ENCODE measurements at places on chromosomes 12 and 14.

DNA sequence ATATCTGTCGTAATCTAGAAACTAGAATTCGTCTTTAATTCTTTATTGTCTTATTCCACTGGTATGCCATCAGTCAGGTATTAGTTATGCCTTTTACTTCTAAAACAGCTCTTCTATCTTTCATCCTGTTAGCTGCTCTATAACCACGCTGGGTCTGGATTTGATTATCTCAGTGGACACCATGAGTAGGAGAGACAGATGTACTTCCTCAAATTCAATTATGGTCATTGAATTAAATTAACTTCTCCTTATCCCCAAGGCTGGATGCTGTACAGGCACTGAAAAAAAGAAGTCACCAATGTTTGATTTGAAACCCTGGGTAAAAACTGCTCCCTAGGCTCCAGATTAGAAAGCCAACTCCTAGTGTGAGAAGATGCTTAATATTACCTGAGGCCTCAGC, 107.3 kb downstream of the PIK3C2G start:
- no peak for DNase-seq

GRCh38 chr14:92144708-92145107, 22.9 kb downstream of the CPSF2 start:
- DNase-seq, result no peak

GRCh38 chr14:99199846-99200653, 71.9 kb downstream of the BCL11B start:
- DNase-seq, result peak; percentile 56

GRCh38 chr14:92049781-92050180, 9.9 kb upstream of the TRIP11 start:
- DNase-seq, result no peak

DNA sequence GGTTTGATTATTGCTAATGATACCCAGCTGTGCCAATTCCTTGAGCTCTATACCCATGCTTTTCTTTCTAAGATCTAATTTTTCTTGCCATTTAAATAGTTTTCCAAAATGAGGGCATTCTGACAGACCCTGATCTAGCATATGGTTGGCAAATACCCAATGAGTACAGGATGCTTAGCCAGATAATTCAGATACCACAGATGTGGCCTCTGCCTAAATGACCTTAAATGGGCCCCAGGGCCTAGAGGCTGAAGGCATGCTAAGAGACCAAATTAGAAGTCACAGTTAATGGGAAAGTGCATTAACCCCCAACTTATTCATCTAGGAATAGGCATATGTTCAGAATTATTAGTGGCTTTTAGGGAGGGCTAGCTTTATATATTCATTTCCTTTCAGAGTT, 122.3 kb upstream of the CNOT2 start:
- DNase-seq, result peak; percentile 3

DNA sequence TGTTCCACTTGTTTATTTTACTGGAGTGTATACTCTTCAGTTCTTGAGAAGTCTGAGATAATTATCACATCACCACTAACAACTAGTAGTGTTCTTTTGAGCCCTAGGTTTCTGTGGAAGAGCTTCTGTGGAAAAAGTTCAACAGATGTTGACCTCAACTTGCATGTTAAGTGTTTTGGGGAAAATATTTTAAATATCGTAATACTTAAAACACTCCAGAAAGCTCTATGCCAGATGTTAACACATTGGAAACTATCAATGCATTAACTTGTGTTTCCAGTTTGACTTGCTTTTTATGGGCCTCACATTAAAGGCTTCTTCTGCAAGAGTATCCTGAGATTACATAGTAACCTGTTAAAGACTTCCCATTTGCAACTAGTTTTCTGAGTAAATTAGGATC, 173.1 kb downstream of the DUSP6 start:
- peak; percentile 21 for DNase-seq

- no peak for DNase-seq
Measured at GRCh38 chr12:111438481-111438880, 32.8 kb downstream of the SH2B3 start.

DNA sequence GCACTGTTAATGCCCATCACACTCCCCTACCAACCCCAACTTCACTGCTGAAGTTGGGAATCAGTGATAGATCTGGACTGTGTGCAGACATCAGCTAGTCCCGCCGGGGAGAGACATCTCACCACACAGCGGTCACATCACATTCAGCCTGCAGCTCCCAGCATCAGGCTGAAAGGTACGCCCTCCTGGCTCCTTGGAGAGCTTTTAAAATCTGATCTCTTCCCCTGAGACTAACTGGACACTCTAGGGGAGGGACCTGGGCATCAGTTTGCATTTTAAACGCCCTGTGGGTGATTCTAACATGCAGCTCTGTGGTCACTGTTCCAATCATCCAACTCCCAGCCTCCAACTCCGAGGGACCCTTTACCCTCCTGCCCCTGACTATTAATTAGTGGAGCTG, 58.4 kb downstream of the CCDC85C start:
- DNase-seq, result no peak

- no peak for DNase-seq
Measured at GRCh38 chr12:109797905-109798669, 35.1 kb downstream of the TRPV4 start.

GRCh38 chr14:101395779-101396178, 165.5 kb upstream of the DIO3 start:
- peak; percentile 62 for DNase-seq

DNA sequence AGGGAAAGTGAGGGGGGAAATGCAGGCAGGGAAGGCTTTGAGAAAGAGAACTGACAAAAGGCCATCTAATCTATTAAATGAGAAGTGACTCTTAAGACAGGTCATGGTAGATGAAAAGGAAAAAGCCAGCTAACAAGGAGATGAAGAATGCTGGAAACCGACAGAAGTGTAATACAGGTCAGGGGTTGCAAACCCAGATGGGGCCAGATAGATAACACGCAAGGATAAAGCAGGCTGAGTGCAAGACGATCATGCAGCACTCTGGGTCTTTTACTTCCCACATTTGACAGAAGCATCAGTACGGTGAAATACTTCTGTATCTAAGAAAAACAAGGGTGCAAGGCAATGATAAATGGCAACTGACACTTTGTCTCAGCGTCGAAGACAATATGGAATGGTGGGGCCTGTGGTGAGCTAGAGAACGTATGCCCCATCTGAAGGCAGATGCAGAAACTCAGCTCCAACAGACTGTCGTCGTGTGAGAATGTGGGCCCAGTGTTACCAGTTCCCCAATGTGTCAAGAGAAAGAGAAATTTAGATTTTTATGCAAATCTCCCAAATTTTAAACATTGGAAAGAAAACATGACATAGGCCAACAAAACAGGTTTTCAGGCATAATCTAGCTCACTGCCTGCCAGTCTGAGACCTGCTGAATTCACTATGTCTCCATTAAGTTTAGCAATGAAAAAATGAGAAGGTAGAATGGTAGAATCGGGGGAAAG, 187.4 kb downstream of the PHLDA1 start:
- DNase-seq, result no peak

DNA sequence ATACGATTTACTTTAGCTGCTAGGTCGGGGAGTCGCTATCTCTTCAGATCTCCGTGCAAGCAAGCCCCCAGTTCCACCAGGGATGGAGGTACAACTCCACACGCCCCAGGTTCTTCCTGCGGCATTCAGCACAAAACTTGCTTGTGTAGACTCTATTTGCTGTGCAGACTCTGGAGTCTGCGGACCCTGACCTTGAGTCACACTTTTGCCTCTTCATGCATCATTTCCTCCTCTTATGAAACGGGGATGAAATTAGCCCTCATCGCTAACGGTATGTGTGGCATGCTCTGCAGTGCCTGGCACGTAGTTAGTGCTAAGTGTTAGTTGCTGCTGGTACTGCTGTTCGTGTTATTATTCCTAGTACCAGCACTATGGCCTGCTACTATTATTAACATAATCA, 84.4 kb downstream of the TMEM132D start:
- DNase-seq, result no peak

DNA sequence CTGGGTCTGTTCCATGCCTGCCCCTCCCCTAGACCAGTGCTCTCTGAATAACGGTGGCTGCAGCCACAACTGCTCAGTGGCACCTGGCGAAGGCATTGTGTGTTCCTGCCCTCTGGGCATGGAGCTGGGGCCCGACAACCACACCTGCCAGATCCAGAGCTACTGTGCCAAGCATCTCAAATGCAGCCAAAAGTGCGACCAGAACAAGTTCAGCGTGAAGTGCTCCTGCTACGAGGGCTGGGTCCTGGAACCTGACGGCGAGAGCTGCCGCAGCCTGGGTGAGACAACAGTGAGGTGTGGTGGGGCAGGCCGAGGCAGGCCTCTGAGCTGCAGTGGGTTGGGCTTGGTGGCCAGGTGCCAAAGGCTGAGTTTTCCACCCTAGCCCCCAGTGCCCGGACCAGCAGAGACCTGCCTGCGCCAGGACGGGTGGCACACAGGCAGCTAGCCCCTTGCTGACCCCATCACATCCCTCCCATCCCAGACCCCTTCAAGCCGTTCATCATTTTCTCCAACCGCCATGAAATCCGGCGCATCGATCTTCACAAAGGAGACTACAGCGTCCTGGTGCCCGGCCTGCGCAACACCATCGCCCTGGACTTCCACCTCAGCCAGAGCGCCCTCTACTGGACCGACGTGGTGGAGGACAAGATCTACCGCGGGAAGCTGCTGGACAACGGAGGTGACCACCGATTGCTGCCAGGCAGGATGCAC, 28.2 kb upstream of the LRP1-AS start:
- peak; percentile 80 for DNase-seq

- DNase-seq, result no peak
Measured at GRCh38 chr14:76053572-76054355, 68.2 kb downstream of the IFT43 start.

DNA sequence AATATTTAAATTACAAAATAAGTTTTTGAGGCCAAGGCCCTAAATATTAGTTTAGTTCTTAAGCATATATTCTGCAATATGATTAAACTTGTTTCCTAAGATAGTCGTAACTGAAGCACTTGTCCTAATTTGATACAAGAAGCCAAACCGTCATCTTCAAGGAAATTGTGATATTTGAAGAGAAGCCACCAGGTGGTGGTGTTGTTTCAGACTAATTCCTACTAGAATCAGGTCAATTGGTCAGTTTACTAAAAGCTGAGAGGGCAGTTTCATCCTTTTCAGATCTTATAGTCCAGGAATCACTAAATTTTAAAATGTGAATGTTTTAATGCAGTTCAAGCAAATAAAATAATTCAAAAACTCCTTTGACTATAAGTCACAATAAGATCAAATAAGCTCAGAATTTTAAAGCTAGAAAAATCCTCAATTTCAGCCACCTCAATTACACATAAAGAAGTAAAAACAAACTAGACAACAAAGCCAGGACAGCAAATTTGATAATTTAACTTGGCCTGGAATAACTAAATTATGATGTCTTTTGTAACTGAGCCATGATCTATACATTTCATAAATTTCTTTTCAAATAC, 7.1 kb upstream of the ARL1 start:
- peak; percentile 77 for DNase-seq

GRCh38 chr12:105507311-105508038, 177.0 kb downstream of the C12orf75 start:
- DNase-seq, result peak; percentile 32

GRCh38 chr12:617304-617915, 45.8 kb downstream of the NINJ2 start:
- peak; percentile 61 for DNase-seq

- DNase-seq, result no peak
Measured at GRCh38 chr14:37213016-37213415, 15.3 kb downstream of the MIPOL1 start.

DNA sequence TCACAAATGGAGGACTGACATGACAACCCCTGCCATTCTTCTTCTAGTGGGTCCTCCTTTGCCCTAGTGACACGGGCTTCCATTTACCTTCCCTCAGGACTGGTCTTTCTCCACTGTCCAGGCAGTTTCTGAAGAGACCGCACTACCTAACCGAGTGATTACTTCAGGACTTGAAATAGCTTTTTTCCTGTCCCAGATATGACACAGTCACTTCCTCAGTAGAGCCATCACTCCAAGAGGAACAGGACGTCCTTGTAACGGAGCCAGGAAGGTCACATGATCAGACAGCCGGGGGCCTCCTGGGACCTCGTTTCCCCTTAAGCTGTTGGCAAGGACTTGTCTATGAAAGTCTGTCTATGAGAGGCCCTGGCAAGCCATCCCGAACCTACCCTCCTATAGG, 62.3 kb downstream of the FOS start:
- peak; percentile 84 for DNase-seq

GRCh38 chr14:97578982-97579548, 781.9 kb downstream of the VRK1 start:
- DNase-seq, result no peak

DNA sequence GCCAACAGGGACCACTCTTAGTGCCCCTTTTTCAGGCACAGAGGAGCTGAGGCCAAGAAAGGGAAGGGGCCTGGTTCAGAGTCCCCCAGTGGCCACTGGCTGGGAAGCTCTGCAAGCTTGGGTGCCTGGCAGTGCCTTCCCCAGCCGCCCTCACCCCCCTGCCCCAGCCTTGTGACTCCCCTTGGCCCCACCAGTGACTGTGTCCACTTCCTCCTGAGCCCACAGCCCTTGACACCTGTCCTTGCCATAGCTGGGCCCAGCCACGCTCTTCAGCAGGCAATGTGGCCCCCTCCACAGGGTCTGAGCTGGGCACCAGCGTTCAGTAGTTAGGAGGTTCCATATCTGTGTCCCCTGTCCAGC, 19.0 kb upstream of the C14orf180 start:
- no peak for DNase-seq

DNA sequence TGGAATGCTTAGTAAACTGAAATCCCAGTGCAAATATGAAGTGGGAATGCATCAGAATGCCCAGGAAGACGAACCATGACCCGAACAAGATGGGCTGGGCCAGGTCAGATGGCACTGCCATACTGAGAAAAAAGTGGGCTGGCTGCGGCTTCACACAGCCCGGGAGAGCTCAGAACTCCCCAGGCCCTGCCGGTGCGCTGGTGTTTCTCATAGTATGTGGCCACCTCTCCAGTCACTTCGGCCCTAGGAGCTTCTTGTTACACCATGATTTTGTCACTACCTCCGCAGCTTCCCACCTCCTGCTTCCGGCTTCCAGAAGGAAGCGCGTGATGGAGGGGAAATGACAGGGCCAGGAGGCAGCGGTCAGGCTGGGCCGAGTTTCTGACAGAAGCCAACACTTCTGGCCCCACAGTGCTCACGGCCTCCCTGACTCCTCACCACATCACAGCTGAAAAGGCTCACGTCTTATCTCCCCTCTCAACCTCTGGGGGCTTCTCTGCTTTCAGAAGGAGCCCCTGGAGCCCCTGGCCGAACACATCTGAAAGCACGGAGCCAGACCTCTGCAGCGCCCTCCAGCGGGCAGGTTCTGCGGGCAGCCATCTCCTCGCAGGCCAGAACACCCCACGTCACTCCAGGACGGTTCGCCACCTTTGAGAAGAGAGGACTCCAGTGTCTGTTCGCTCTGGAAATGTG, 30.7 kb downstream of the DAD1 start:
- DNase-seq, result no peak

DNA sequence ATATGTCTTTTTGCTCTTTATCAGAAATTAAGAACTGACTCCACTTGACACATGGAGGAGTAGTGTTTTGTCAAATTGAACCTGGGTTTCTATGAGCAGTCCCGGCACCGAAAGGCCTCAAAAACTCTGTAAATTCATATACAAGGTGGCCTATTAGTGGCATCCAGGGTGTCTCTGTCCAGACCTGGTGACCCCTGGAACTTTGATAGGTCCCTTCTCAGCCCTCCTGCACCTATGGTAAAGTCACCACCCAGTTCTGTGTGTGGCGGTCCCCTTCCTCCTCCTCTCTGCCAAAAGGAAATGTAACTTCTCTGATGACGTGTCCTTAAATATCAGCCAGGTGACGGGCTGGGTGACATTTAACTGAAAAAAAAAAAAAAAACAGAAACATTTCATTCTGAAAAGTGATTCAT, 204.0 kb upstream of the FOXN3 start:
- DNase-seq, result no peak

GRCh38 chr14:101622251-101623076, 61.2 kb downstream of the DIO3 start:
- no peak for DNase-seq
